ENCODE measurements at places on chromosomes 1 and 21. TPM values are rescaled to one million over a fixed set of nuclear protein-coding genes. Genes with fewer than 3 reads are reported as not detected.
A peak's percentile ranks its signal among the peaks of the same experiment; 100 is the strongest.

GRCh38 chr1:202200112-202200548 is 6.5 kb downstream of the LGR6 start:
- DNase-seq: no peak

DNA sequence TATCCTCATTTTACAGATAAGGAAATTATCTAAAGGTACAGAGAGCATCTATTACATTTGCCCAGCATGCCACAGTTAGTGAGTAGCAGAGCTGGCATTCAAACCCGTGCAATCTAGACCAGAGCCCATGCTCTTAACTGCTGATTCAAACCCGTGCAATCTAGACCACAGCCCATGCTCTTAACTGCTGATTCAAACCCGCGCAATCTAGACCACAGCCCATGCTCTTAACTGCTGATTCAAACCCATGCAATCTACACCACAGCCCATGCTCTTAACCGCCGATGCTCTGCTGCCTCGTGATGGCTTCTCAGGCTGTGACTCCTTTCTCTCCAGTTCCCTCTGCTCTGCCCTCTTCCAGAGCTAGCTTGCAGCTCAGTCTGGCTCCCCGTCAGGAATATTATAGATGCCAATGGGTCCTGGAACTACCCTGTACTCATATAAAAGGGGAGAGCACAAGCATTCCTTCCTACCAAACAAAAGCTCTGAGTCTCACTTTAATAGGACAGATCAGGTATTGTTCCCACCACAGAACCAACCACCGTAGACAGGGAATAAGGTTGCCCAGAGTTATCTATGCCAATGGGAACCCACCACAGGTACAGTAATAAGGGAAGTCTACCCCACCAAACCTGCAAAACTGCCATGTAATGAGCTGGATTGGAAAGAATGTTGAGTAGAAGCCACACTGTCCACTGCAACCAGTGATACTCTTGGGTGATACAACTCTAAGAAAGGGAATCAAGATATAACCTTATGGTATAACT is 78.4 kb downstream of the SMYD3 start:
- DNase-seq: no peak

- no peak for DNase-seq
Observed at GRCh38 chr1:19630720-19631395, 13.3 kb upstream of the NBL1 start.

DNA sequence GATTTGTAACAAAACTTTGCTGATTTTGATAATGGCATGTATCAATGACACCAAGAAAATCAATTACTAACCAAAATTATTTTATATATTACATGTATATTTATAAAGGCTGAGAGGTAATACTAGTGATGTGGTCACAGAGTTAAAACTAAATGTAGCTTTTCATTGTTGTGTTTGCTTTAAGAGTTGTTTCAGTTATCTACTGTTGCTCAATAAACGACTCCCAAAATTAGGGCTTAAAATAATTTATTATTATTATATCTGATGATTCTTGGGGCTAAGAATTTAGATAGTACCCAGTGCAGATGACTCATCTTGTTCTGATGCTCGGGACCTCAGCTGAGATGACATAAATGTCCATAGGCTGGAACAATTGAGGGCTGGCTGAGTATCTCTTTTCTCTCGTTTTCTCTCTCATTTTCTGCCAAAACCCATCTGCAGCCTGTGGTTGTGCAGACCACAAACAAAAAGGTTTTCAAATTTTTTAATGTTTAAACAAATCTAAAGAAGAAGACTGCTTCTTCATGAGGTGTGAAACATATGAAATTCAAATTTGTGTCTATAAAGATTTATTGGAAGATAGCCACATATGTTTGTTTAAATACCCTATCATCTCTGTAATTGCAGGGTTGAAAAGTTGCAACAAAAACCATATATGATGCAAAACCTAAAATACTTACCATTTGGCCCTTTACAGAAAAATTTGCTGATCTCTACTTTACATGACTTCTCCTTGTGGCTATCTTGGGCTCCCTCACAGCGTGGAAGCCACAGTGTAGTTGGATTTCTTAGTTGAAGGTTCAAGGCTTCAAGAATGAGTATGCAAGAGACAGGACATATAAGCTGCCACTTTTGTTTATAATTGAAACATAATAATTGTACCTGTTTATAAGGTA is 14.8 kb upstream of the PTPRC start:
- no peak for DNase-seq

GRCh38 chr1:172112576-172112975 is 271.3 kb downstream of the DNM3 start:
- DNase-seq: no peak

- no peak for DNase-seq
Observed at GRCh38 chr1:84701376-84701775, 11.1 kb upstream of the SSX2IP start.

GRCh38 chr1:184648160-184648855 is 106.3 kb downstream of the EDEM3 start:
- DNase-seq: no peak

DNA sequence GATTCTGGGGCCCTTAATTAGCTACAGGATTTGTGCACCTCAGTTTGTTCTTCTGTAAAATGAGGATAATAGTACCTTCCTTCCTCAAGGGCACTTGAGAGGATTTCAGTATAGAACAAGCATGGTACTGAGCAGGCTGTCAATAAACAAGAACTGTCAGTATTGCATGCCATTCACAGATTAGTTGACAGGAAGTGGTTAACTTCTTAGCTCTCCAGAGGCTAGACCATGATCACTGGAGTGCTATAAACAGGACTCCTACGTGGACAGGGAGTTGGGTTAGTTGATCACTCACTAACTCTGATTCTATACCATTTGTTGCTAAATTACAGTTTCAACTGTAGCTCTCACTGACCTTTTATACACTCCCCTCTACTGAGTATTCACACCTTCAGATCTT is 126.2 kb upstream of the DAB1 start:
- no peak for DNase-seq

GRCh38 chr1:116921301-116921885 is 11.7 kb downstream of the PTGFRN start:
- DNase-seq: no peak

- DNase-seq: no peak
Observed at GRCh38 chr1:157438613-157439012, 113.7 kb downstream of the FCRL5 start.

GRCh38 chr1:225855503-225856300 is 26.5 kb downstream of the TMEM63A start:
- no peak for DNase-seq

- DNase-seq: peak; percentile 51
Observed at GRCh38 chr1:30109853-30110252, 613.5 kb downstream of the MATN1 start.

- peak; percentile 15 for DNase-seq
Observed at GRCh38 chr1:81920245-81920740, 119.6 kb downstream of the ADGRL2 start.

DNA sequence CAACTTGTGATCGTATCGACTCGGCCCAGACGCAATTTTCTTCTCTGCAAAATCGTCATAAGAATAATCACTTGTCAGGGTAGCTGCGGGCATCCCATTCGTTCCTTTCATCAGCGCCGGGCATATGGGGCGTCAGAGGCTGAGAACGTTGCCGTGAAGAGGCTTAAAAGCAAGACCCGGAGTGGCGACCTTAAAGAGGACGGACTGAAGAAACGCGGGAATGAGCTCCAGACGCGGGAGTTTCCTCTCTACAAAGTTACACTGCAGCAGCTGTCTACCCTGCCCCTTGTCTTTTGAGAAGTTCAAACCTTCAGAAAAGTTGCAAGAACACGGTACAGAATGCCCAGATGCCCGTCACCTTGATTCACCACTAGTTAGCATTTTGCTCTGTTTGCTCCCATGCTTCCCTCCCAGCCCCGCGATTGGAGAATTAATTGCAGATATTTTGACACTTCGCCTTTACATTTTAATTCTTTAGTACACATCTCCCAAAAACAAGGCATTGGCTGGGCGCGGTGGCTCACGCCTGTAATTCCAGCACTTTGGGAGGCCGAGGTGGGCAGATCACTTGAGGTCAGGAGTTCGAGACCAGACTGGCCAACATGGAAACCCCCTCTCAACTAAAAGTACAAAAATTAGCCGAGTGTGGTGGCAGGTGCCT is 967 bp downstream of the CENPS start:
- DNase-seq: no peak

CYP4A11 gene
- total RNA-seq: 0.21 TPM

OR2T11 gene
- not detected for total RNA-seq

OR6N1 gene
- total RNA-seq: not detected

CYP4X1 gene
- total RNA-seq: 4.1 TPM

MIXL1 gene
- total RNA-seq: not detected
